ENCODE measurements at places on chromosomes 1 and 21.
A peak's percentile ranks its signal among the peaks of the same experiment; 100 is the strongest.

DNA sequence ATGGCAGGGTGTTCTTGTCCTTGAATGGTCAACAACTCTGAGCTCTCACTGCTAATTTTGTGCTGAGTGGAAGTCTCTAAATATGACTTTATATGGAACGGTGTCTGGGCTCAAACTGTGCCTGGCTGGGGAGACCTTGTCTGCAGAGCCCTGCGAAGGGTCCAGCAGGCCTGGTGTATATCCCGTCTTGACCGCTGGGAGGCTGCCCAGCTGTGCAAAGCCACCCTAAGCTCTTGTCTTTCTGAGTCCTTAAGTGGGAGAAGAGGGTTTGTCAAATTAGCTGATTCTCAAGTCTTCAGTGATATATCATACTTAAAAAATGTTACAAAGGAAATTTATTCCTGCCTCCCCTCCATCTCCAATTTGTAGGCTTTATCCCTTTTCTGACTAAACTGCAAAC lies 198.7 kb downstream of the KCNJ6 start:
- no peak for DNase-seq

- no peak for DNase-seq
Measured at GRCh38 chr1:72650843-72651435, 368.6 kb upstream of the NEGR1 start.

DNA sequence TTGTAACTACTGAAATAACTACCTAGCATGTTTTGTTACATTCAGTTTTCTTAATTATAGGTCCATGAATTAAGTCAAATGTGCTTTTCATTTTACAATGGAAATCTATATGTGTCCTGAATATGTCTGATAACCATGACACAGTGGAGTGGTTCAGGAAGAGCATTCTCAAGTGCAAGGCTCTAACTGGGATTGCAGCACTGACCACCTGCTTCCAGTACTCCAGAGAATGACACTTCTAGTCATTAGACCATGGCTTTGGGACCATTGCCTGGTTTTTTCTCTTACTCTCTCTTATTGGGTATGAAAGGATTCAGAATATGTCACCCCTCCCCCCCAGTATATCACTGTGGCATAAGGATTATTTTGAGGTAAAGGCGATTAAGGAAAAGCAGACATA lies 204.9 kb upstream of the CACYBP start:
- no peak for DNase-seq

DNA sequence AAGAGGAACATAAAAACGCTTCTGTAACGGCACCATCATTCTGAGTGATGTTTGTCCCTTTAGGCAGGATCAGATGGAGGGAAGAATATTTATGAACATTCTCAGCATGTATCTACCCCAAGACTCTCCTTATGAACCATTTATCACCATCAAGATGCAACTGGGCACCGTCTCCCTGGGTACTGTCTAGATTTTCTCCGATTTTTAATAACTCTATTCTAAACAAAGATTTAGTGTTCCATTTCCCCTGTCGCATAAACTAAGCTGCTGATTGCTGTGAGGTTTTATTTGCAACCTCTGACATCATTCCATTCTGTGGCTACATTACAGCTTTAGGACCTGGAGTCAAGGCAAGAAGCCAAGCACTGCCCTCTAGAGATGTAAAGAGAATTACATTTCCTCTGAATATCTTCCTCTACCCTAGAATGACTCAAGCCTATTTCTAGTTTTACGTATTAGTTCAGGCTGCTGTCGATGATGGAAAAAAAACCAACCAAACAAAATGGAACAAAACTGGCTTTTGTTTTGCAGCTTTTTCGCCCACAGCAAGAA lies 130.1 kb upstream of the MAP1LC3C start:
- DNase-seq, result no peak

GRCh38 chr1:107359472-107360241 lies 218.8 kb downstream of the NTNG1 start:
- no peak for DNase-seq

DNA sequence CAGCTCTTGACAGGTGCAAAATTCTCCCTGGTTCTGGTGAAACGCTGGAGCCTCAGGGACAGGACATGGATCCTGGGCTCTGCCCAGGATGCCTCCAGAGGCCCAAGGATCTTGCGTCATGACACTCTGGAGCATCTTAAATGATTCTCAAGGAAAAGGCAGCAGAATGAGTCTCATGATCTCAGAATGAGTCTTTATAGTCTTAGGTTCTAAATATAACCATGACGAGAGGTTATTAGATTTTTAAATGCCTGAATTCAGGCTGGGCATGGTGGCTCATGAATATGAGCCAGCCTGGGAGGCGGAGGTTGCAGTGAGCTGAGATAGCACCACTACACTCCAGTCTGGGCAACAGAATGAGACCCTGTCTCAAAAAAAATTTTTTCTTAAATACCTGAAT lies 55.5 kb downstream of the ECE1 start:
- no peak for DNase-seq

DNA sequence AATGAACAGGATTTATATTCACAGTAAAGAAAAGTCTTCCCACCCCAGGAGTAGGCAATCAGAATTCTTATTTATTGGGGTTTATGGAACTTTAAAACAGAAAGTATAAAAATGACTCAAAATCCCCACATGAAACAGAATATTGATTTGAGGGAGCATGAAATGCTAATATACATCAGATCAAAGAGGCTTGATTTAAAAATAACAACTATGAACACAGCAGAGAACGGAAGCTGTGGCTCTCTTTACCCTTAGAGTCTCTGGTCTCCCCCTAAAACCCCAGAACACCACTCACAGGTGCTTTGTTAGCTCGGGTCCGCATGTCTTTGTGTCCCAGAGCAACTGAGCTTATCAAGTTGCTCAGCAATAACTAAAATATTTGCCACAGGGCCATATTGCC lies 31.2 kb upstream of the FASLG start:
- DNase-seq, result no peak

- DNase-seq, result peak; percentile 64
Measured at GRCh38 chr1:66335859-66336640, 197.9 kb upstream of the SGIP1 start.

DNA sequence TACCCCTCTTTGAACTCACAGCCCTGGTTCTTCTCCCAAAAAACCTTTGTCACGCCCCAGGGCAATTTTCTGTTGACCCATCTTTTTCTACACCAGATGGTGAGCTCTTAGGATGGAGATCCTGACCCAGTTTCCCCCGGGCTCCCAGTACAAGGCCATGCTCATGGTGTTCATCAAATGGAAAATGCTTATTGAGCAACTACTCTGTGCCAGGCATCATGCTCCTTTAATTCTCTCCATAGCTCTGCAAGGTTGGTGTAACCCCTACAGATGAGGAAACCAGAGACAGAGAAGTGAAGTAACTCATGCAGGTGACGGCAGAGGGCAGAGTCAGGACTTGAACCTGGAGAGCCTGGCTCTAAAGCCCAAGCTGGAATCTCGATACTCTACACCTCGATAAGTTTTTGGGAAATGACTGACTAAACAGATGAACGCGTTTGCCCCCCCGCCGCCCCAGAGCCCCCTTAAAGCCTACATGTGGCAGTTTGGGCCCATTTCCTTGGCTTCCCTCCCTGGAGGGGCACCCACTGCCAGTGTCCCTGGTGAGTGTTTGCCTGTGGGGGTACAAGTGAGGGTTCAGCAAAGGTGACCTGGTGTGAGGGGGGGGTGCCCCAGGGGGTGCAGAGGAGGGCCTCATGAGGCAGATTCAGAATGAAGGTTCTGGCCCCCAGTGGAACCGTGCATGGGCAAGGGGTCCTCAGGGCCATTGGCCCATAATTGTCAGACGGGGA lies 30.2 kb upstream of the RUNX3 start:
- DNase-seq, result no peak

DNA sequence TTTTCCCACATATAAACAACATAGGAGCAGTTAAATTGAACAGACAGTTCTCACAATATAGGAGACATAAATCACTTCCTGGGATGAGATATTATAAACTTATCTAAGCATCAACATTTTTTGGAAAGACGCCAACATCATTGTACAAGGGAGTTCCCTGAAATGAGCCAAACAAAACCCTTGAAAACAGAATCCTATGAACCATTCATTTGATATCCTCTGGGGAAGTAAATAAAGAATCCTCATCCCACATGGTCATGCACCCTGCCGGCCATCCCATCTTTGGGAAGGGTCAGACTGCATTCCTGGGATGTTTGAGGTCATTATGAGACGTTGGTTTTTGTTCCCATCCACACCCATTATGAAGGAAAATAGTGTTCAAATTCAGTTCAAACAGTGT lies 111.8 kb upstream of the USP25 start:
- no peak for DNase-seq

GRCh38 chr21:45533361-45533845 lies 8.8 kb downstream of the SLC19A1 start:
- DNase-seq, result no peak

GRCh38 chr1:150281221-150281757 lies 1.1 kb upstream of the CIART start:
- peak; percentile 67 for DNase-seq

GRCh38 chr1:226427131-226427530 lies 19.2 kb upstream of the PARP1 start:
- no peak for DNase-seq

GRCh38 chr1:40409467-40409866 lies 35.9 kb downstream of the SMAP2 start:
- no peak for DNase-seq

DNA sequence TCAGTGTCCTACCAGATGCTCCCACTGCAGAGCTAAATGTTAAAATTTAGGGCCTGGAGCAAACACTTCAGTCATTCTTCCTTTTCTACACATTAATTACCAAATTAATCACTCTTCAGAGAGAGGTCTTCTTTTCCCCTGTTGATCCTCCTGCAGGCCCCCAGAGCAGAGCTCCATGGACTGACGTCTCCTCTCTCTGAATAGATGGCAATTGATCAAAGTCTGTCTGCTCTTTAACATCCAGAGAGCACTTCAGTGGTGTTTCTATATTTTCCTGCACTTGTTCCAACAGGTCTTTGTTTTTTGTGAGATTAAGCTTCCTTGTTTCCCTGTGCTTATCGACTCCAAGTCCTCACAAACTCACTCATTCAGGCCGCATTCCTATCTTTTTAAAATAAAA lies 239.3 kb downstream of the SIPA1L2 start:
- DNase-seq, result no peak

GRCh38 chr1:198167436-198167934 lies 10.7 kb downstream of the NEK7 start:
- no peak for DNase-seq

- DNase-seq, result peak; percentile 53
Measured at GRCh38 chr1:116886291-116886878, 23.3 kb upstream of the PTGFRN start.

DNA sequence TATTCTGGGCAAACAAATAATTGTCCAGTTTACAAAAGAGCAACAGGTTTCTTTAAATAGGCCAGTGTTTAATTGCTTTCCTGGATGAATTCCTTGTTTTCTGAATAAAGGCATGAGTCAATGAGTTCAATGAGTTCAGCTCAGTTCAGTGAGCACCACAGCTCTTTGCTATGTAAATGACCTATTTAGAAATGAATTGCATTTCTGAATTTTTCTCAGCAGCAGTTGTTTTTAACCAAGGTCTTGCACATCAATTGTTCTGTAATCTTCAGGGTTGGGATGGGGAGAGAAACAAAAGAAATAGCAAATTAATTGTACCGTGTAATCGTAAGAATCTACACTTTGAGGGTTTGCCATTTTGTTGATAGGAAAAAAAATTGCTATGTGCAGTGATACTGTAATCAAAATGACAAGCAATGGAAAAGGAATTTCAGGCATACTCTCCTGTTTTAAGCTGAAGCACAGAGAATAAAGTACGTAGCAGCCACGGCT lies 45.7 kb downstream of the MIS18A start:
- no peak for DNase-seq

- no peak for DNase-seq
Measured at GRCh38 chr1:157289424-157290105, 151.4 kb upstream of the ETV3 start.

GRCh38 chr1:228050571-228051231 lies 31.8 kb upstream of the ARF1 start:
- DNase-seq, result peak; percentile 3

Measured in prostate gland (tissue), 2 donors.